GM18507 (cell line): ENCODE measurements at places on chromosomes 16 and 17.
A peak's percentile ranks its signal among the peaks of the same experiment; 100 is the strongest.

DNA sequence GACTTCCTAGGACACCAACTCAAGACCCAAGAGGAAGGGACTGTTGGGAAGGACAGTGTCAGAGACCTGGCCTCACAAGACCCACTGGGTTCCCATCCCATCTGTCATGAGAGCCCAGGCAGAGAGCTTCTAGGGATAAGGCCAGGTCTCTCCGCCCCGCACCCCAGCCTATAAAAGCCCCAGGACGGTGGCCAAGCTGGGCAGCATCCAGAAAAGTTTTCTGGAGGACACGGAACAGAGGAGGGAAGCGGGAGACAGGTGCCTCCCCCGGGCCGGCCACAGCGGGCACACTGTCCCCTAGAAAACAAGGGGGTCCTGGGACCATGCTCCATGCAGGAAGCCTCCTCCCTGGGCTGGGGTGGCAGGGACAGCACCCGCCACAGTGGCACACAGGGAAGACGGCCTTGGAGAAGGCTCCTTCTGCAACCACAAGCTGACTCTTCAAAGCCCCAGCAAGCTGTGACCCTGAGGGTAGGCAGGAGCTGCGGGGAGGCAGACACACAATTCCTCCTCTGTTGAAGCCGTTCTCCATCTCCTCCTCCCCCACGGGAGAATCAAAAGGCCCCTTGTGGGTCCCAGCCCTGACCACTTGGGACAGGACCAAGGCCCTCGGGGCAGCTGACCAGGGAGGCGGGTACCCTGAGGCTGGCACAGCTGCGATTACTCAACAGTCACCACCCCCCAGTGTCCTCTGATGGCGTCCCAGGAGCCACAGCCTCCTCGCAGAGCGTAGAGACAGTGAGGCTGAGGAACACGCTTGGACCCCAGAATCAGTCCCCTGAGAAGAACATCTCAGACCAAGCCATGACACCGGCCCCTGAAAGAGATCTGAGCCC lies 26.1 kb downstream of the TRPV3 start:
- DNase-seq, result no peak

DNA sequence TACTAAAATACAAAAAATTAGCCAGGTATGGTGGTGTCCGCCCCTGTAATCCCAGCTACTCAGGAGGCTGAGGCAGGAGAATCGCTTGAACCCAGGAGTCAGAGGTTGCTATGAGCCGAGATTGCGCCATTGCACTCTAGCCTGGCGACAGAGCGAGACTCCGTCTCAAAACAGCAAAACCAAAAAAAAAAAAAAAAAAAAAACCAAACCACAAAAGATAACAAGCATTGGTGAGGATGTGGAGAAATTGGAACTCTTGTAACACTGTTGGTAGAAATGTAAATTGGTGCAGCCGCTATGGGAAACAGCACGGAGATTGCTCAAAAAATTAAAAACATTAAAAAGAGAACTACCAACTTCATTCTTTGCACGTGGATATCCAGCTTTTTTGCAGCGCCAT lies 119.4 kb downstream of the OR1D5 start:
- DNase-seq, result no peak

- DNase-seq, result peak; percentile 39
Observed at GRCh38 chr16:28317040-28317880, 24.9 kb downstream of the SBK1 start.

GRCh38 chr16:75244844-75245758 lies 6.3 kb downstream of the BCAR1 start:
- no peak for DNase-seq

- DNase-seq, result no peak
Observed at GRCh38 chr17:6570731-6571451, 14.5 kb upstream of the PITPNM3 start.

GRCh38 chr16:26196310-26196709 lies 504.6 kb downstream of the HS3ST4 start:
- no peak for DNase-seq

DNA sequence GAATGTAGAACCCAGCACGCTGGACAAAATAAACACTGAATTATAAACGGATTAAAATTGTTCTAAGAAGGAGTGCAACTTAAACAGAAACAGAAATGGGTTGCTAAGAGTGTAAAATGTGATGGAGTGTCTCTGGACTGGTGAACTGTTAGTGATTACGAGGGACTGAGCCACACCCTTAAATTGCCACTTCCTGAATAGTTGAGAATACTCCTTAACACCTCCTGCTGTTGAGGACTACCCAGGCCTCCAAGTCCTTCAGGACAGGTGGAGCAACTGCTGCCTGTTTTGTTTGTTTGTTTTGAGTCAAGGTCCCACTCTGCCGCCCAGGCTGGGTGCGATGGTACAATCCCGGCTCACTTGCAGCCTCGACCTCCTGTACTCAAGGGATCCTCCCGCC lies 25.8 kb upstream of the IRF8 start:
- no peak for DNase-seq

DNA sequence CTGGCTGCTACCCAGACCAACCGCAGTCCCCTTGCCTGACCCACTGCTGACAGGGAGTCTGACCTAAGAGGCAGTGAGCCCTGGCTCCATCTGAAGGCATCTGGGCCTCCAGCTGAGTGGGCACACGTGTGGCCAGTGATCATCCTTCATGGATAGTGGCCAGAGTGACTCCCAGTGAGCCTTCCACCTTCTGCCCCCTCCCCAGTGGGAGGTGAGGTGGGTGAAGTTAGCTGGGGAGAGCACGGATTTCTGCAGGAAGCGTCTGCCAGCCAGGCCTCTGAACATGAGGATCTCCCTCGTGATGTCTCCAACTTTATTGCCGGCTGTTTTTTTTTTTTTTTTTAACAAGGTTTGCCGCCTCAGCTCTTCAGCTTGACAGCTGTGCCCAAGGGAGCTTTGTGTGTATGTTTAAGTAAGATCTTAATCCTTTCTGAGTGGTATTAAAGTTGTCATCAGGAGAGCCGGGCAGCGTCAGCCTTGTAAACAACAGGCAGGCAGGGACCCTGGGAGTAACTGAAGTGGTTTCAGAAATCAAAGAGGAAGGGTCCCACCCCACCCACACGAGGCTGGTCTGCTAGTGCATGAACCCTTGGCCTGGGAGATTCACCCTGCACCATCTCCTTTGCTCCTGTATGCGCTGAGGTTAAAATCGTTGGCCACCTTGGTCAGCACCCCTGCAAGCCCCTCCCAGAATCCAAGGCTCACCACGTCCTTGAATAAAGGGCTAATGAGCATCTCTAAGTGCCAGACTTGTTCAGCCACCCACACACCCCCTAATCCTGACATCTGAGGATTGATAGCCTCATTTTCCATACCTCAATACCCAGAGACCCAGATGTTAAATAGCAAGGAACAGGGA lies 33.3 kb downstream of the RHBDL3 start:
- no peak for DNase-seq

- DNase-seq, result no peak
Observed at GRCh38 chr16:51553314-51553713, 402.2 kb upstream of the SALL1 start.

DNA sequence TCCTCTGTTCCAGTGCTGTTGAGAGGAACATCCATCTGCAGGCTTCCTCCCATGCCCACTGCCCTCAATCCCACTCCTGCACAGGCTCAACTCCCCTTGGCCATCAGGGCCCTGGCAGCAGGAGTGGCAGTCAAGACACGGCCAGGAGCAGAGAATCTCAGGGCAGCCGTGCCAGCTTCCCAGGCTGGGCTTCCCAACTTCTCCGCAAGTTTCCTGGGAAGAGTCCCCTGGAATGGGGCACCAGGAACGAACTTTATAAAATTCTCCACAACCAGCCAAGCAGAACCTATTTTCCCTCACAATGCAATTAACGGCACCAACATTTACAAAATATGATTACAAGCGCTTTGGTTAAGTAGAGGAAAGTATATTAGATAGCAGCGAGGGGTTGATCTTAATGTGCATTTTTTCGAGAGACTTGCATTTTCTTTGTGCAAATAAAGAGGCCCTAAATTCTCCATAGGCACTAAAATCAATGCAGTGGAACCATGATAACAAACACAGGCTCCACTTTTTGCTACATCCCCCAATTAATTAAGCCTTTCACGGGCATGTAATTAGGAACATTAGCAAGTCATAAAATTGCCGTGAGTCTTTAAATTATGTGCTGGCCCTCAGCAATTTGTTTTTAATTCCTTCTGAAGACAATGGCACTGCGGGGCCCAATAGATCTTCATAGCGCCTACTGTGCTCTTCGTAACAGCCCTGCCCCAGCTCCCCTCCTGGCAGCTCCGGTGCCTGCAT lies 99.9 kb upstream of the LHX1 start:
- no peak for DNase-seq

DNA sequence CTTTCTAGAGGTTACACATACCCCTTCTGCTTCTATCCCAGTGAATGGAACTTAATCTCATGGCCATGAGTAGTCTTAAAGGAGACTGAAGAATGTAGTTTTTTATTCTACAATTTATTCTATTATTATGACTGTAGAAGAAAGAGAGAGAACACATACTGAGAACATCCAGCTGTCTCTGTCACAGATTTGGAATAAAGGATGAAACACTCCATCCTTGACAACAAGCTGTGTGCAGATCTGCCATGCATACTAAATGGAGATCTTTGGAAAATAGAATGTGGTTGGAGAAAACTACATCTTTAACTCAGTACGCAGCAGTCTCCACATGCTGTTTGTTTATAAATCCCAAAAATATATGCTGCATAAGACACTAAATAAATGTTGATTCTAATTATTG lies 54.1 kb upstream of the NUDT7 start:
- DNase-seq, result no peak

DNA sequence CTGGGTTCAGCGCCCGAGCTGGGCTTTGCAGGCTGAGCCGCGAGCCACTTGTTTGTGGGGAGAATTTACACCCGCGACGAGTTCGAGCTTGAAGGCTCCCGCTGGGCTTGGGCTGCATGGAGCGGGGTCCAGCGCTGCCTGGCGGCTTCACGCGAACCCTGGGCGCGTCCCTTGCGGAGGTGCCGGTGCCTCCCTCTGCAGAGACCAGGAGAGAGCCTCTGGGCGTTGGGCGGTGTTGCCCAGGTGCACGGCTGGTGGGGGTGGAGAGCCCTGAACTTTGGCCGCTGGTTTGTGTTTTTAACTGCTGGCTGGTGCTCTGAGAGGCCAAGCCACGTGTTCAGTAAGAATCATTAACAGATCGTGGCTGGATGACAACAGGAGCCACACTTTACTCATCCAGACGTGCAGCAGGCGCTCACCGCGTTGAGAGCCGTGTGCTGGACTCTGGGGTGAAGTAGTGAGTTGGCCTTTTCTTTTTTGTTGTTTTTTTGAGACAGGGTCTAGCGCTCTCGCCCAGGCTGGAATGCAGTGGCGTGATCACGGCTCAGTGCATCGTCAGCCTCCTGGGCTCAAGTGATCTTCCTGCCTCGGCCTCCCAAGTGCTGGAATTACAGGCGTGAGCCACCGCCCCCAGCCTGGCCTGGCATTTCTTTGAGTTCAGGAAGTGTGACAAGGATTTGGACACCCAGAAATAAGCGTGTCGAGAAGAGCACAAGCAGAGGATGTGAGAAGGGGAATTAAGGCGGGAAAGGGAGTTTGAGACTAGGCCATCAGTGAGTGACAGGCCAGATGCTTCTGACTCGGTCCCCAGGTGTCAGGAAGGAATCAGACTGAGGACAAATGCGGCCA lies 827 bp downstream of the CDK10 start:
- DNase-seq, result no peak

DNA sequence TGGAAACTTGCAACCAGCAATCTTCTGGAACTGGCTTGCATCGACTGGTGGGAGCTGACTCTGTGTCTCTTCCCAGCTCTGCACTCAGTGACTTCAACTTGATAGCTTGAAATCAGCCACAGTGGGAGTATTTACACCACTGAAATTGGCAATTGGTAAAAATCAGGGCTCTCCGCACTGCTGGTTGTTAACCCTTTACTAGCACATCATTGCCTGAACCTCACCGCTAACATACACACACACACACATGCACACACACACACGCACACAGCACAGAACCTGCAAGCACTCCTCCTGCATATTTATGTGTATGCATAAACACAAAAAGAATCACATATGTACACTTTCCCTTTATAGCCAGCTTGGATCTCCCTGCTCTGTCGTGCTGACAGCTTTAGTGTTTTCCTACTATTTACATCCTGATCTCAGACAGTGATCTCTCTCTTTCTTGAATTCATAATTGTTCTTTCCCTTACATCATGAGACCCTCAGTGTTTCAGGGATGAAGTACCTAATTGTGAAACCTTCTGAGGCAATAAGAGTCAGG lies 7.9 kb upstream of the TMIGD1 start:
- DNase-seq, result no peak

DNA sequence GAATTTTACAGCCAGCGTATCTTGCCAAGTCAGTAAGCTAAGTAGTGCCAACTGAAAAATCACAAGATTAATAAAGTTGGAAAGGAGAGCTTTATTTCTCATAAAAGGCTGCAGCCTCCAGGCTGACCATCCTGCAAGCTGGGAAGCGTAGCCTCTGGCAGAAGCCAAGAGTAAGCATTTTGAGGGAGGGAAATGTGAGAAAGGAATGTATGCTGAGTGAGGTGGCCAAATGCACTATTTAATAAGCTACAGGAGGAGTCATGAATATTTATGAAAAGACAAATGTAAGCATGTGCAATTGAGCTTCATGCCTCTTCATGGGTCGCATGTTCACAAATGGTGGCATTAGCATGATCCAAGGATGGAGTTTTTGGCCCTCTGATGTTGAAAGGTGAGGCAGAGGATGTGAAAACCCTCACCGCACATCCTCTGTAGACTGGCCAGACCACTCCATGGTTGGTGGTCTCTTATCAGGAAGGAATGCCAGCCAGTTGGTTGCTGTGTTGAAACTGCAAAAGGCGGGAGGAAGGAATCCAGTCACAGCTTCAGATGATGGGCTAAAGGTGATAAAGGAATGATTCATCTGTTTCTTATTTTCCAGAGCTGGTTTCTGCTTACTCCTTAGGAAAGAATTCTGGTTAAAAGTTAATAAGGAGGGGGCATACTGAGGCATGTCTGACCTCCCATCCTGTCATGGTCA lies 9.2 kb downstream of the KRT33B start:
- DNase-seq, result no peak

DNA sequence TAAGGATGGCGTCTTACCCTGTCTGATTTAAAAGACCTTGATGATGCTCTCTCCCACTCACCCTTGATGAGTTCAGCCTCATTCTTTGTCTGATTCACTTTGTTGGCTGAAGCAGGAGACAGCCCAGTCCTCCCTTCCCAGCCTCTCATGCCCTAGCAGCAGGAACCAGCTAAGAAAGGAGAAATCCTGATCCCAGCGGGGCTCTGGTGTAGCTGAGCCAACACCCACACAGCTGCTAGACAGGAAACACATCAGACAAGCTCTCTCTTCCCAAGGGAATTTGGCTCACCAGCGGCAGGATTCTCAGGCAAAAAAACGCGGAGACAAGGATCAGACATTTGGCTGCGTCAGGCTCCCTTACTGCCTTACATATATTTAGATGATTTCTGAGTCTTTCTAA lies 211.5 kb downstream of the CDH11 start:
- no peak for DNase-seq

DNA sequence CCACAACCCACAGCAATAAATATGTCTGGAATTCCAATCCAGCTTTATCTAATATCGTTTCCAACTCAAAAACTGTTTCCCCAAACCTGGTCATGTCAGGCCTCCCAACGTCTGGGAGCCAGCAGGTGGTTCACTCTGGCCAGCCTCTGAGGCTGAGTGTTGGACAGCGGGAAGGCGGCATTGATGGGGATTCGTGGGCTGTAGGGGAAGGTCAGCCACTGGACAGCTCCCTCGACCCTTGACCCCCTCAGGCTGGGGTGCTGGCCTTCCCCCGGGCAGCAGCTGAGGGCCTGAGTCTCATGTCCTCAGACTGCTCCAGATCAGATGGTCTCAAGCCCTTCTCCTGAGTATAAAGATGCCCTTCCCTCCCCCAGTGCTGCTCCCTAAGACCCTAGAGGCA lies 50.2 kb downstream of the SDK2 start:
- no peak for DNase-seq
